ENCODE measurements at places on chromosomes 5 and 9.

DNA sequence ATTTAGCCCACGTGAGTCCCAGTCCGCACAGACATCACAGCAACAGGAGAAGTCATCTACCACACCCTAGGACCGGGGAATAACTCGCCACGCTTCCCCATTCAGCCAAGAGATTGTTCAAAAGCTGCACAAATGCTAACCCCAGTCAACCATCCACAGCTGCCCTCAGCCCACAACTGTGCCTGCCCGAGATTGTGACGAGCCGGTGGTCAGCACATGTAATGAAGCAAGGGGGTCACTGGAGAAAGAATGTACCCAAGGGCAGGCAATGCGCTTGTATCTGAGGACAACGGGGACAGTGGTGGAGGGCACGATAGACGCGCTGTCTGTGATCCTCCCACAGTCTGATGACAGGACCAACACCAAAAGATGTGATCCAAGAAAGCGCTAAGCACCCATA, 67.8 kb downstream of the COL23A1 start:
- no peak for DNase-seq

GRCh38 chr9:130635721-130636647, 28.4 kb upstream of the PRDM12 start:
- no peak for DNase-seq

GRCh38 chr5:132012371-132013005, 1.0 kb upstream of the ACSL6 start:
- peak; percentile 72 for DNase-seq

- no peak for DNase-seq
Measured at GRCh38 chr5:26791021-26791420, 247.4 kb downstream of the CDH9 start.

- no peak for DNase-seq
Measured at GRCh38 chr5:3237276-3237868, 358.3 kb upstream of the IRX1 start.

DNA sequence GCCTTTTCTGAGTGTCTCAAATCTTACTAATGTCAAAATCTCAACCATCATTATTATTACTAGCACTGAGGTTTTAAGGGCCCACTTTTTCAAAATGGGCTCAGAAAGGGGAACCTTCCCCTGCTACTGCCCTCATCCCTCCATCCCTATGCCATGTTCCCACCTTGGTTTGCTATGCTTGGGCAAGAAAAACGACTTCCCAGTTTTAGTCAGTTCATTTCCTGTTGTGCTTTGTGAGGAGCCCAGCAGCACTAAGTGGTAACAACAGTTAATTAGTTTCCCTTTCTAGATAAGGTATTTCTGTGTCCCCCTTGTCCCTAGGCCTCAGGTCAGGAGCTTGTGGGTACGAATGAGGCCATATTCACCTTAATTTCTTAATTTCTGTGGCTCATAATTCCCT, 595.2 kb downstream of the RAB3C start:
- DNase-seq = no peak

- peak; percentile 10 for DNase-seq
Measured at GRCh38 chr9:104553261-104553660, 15.7 kb upstream of the OR13C8 start.
